Activated naive CD4-positive, alpha-beta T cell treated with Interleukin-2 at 50 U/mL for 16 hours (primary cell): ENCODE measurements at places on chromosomes 4 and X.

GRCh38 chr4:109683621-109684253, 19.5 kb downstream of the CASP6 start:
- DNase-seq: no peak

DNA sequence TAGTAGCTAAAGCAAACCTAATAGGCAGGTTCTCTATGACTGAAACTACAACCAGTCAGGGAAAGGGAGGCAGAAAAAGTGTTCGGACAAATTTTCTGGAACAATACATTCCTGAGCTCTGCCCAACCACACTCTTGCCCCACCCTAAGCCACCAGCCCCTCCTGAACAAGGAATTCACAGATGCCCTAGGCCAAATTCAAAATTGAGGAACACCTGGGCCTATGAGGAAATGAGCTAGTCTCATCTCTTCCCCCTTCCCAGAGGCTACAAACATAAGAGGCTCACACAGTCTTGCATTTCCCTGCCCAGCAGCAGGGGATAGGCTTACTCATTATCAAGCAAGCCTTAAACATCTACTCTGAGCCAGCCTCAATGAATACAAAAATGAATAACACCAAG, 284.7 kb downstream of the ZNF674 start:
- no peak for DNase-seq

GRCh38 chr4:7701866-7702649, 237.6 kb downstream of the AFAP1 start:
- no peak for DNase-seq

GRCh38 chr4:30103455-30103854, 616.7 kb upstream of the PCDH7 start:
- DNase-seq: no peak

DNA sequence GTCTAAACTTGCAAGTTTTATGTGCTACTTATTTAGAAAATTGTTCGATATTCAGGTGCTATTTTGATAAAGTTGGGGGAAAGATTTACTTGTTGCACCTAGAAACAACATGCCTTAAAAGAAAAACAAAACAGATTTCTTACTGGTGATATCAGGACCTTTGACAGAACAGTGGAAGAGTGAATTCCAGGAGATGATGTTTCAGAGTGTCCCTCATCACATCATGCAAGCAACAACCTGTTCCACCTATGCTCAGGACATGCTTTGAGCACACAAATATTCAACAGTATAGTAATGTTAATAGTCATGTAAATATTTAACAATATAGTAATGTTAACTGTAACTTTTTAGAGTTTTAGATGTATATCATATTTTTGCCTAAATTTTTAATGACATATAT, 23.9 kb upstream of the RNF128 start:
- DNase-seq: no peak

- no peak for DNase-seq
Observed at GRCh38 chr4:86450861-86451260, 91.0 kb upstream of the MAPK10 start.

DNA sequence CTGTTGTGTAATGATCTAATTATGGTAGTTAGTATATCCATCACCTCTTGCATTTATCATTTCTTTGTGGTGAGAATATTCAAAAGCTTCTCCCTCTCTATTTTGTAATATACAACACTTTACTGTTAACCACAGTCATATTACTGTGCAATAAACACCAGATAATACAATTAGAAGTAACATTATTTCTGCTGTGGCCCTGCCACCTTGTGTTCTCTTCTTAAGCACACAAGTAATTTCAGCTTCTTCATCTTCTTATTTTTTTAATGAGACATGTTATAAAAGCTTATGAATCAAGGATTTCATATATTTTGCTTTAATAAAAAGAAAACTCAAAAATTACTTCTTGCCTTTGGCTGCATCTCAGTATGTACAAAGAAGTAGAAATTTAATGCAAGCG, 675.2 kb upstream of the INTU start:
- DNase-seq: no peak

- DNase-seq: no peak
Observed at GRCh38 chrX:69107231-69107739, 58.0 kb downstream of the PJA1 start.

- DNase-seq: no peak
Observed at GRCh38 chr4:77147079-77147782, 9.8 kb upstream of the CCNG2 start.

GRCh38 chrX:154046940-154047610, 27.4 kb upstream of the IRAK1 start:
- DNase-seq: no peak

- DNase-seq: no peak
Observed at GRCh38 chrX:1023676-1024075, 188.8 kb downstream of the CRLF2 start.

DNA sequence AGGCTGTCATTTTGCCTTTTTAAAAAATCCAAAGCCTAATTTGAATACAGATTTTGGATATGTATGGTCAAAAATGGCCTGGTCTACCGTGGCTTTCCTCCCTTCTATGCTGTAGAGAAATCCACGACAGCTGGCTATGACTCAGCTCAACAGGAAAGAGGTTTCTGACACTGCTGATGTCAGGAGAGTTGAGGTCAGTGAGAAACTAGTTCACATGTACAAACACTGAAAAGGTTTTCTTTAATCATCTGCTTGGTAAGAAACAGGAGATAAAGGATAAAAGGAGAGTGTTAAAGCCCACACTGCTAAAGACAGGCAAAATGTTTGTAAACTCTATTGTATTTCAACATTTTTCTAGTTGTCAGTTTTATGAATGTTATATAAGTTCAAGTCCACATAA, 113.9 kb downstream of the NYX start:
- peak; percentile 25 for DNase-seq

DNA sequence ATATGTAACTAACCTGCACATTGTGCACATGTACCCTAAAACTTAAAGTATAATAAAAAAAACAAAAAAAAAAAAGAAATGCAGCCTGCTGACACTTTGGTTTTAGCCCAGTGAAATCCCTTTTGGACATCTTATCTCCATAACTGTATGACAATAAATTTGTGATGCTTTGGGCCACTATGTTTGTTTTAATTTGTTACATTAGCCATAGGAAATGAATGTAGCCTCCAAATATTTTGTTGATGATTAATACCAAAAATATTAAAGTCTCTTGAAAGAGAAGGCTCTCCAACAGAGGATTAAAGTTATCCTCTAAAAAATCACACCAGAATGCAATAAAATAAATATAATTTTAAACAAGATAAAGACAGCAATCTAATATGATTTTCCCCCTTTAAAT, 852.7 kb upstream of the SLIT2 start:
- DNase-seq: no peak

- no peak for DNase-seq
Observed at GRCh38 chr4:4582653-4583052, 40.8 kb upstream of the STX18 start.

GRCh38 chrX:42604302-42604701, 173.7 kb downstream of the PPP1R2C start:
- no peak for DNase-seq

DNA sequence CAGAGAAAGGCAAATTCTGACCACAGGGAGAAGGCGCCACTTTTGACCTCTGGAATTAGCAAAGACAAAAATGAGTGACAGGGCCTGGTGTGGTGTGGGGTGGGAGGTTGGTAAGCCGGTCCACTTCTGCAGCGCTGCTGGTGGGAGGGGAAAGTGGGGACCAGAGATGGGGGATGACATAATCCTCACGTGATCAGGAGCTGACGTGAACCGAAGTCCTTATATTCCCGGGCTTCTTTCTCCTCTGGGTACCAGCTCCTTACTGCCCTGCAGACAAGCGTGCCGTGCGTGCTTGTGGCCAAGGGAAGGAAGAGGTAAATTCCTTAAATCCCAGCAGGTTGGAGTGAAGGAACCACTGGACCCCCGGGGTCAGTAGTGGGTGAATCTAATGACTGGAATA, at the start of gene TCEAL7:
Gene TCEAL7, plus strand, starts transcription at position 249 of the 400 bp plus-strand sequence. CDS start 1,165 bp downstream, outside the sequence.
- no peak for DNase-seq

GRCh38 chr4:132540797-132541196, 608.3 kb upstream of the PCDH10 start:
- no peak for DNase-seq

DNA sequence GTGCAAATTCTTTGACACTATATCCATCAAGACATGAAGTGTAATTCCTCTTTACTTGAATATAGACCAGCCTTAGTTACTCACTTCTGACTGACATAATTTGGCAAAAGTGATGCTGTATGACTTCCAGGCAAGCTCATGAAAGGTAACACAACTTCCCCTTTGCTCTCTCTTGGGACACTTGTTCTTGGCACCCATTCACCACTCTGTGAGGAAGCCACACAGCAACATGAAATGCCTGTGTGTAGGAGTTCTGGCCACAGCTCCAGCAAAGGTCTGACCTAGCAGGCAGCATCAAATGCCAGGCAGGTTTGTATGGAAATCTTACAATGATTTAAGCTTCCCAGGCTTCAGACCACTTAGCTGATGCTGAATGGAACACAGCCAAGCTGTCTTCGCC, 280.3 kb downstream of the PDHA2 start:
- no peak for DNase-seq

DNA sequence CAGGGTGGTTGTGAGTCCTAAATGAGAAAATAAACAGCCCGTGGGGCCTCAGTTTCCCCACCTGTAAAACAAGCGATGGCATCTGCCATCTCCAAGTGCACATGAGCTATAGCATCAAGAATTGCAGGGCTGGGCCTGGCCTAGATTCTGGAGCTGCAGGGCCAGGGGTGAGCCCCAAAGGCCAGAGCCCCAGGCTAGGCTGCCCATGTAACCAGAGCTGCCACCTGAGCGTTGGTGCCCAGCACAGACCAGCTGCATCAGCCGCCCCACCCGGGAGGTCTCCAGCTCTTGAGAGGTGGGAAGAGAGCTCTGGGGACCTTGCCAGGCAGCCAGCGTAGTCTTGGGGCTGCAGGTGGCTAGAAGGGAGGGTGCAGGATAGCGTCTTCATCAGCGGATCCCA, 27.0 kb upstream of the GPR78 start:
- DNase-seq: no peak
